Adrenal gland (tissue), 19 donors: ENCODE measurements at places on chromosomes 5 and 9. TPM values are rescaled to one million over a fixed set of nuclear protein-coding genes. Genes with fewer than 3 reads are reported as not detected.

The ZNF618 gene
- 13.8 TPM for total RNA-seq

The DNAJC25 gene
- 14.0 TPM for total RNA-seq

The HTR1A gene
- total RNA-seq: not detected

The LEAP2 gene
- total RNA-seq: 1.6 TPM

The NME5 gene
- total RNA-seq: 0.24 TPM

The SLC34A3 gene
- not detected for total RNA-seq

The TAF11L6 gene
- total RNA-seq: not detected

The NUTM2F gene
- not detected for total RNA-seq

The LMBRD2 gene
- 30.1 TPM for total RNA-seq

DNA sequence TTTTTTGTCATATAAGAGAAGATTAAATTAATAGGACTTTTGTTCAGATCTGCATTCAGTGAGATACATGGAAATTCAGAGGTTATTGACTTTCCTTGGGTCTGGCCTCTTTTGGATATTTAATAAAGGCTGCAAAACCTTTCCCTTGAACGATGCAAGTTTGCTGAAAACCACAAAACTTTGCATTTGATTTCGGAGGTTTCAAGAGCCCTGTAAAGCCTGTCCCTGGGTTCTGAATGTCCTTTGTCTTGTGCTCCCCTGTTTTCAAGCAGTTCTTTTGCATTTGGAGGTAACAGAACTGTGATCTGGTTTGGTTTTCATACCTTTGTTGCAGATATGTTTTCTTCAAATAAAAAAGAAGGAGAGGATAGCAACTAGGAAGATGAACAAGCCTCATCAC is 188.1 kb upstream of the DMRT1 start:
- no peaks in the 10 kb centered on the region for H3K27me3 ChIP-seq
- H3K4me3 ChIP-seq: no peak overlapping the region
- H3K4me1 ChIP-seq: peaks cover 16% of the 10 kb centered on the region
- DNase-seq: no peak
- no peak overlapping the region for H3K27ac ChIP-seq

DNA sequence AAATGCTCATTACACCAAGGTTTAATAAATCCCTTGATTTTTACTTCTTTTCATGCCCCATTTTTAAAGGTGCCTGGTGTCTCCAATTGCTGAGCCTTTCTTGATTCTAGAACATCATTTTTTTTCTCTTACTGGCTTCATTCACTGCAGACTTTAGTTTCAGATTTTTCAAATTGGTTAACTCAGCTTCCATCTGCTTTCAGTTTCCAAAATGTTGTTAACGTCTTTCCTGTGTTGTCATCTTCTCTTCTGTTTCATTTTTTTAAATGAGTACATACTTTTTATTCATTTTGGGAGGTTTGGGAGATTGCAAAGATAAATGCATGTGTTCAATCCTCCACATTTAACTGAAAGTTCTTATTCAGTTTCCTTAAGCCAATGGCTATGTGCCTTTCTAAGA is 126.4 kb upstream of the CCNG1 start:
- no peak for DNase-seq
- H3K27me3 ChIP-seq: no peaks in the 10 kb centered on the region
- H3K4me1 ChIP-seq: no peaks in the 10 kb centered on the region
- no peak overlapping the region for H3K27ac ChIP-seq
- H3K36me3 ChIP-seq: no peaks in the 10 kb centered on the region
- H3K4me3 ChIP-seq: no peak overlapping the region

DNA sequence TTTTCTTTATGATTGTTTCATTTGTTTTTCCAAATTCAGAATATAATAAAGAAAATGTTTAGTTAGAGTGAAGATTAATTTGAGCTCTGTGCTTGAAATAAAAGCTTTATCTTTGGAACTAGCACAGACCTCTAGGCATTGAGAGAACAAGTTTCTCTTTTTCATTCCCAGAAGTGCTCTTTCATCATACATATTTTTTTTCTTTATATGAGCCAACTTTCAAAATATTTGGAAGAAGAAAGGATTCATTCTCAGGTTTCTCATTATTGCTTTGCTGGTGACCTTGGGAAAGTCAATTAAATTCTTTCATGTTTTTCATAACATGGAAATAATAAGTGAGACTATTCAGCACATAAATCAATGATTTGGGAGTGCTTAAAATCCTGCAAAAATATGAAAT is 16.8 kb downstream of the CTXN3 start:
- no peak for DNase-seq
- no peaks in the 10 kb centered on the region for H3K27me3 ChIP-seq
- H3K4me3 ChIP-seq: no peak overlapping the region
- H3K4me1 ChIP-seq: no peaks in the 10 kb centered on the region
- H3K27ac ChIP-seq: no peak overlapping the region

GRCh38 chr9:117074784-117075520 is 339.9 kb downstream of the ASTN2 start:
- no peak overlapping the region for H3K27ac ChIP-seq
- no peaks in the 10 kb centered on the region for H3K4me1 ChIP-seq
- DNase-seq: no peak
- H3K4me3 ChIP-seq: no peak overlapping the region

DNA sequence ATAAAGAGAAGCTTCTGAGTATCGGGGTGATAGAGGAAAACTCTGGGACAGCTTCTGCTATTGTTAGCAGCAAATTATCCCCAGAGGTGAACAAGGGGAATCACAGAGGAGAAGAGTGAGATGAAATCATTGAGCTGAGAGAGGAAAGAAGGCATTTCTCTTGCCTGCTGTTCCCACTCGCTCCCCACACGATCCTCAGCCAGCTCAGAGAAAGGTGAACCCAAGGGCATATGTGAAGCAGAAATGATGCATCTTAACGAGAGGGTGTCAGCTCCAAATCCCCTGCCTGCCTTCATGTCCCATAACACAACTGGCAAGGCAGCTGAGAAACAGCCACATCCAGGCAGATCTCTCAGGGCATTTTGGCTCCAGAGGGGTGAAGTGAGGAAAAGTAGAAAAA is 111.6 kb downstream of the BRINP1 start:
- no peak overlapping the region for H3K4me3 ChIP-seq
- no peaks in the 10 kb centered on the region for H3K36me3 ChIP-seq
- H3K27me3 ChIP-seq: no peaks in the 10 kb centered on the region
- H3K27ac ChIP-seq: no peak overlapping the region

DNA sequence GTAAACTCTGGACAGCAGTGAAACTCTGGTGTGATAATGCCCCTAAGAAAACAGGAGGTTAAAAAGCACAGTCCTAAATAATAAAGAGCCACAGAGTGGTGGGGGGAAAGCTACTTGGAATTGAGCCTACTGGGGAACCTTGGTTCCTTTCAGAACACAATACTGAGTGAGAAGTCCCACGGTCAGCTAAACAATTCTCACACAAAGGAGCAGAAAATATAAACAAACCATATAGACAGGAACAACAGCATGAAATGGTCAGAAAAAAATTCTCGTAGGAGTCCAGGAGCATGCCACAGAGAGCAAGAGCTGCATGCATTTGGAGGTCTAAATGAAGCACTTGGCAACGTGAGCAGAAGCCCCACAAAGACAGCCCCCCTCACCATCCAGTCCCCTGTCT is 56.0 kb downstream of the TEK start:
- H3K4me1 ChIP-seq: no peaks in the 10 kb centered on the region
- no peaks in the 10 kb centered on the region for H3K36me3 ChIP-seq
- H3K4me3 ChIP-seq: no peak overlapping the region
- no peak overlapping the region for H3K27ac ChIP-seq

DNA sequence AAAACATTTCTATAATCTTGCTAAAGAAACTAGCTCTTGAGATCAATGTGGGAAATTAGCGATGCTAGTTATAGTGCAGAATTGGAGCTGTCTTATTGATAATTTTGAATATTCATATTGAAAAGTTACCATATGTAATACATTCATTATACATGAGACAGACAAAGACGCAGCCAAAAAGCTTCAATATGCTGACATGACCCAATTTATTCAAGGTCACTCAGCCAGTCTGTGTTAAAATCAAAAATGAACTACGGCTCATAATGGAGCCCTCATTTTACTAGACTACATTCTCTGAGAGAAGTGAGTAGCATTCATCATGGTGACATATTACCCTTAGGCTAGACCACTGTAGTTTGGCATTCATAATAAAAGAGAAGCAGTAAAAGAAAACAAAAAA is 107.3 kb upstream of the GABRG2 start:
- H3K36me3 ChIP-seq: no peaks in the 10 kb centered on the region
- no peak overlapping the region for H3K4me3 ChIP-seq
- no peak for DNase-seq

GRCh38 chr5:150671509-150672236 is 10.6 kb downstream of the MYOZ3 start:
- DNase-seq: peak; percentile 49
- H3K4me1 ChIP-seq: no peaks in the 10 kb centered on the region
- H3K4me3 ChIP-seq: peak overlapping the region; percentile 35
- no peaks in the 10 kb centered on the region for H3K36me3 ChIP-seq

DNA sequence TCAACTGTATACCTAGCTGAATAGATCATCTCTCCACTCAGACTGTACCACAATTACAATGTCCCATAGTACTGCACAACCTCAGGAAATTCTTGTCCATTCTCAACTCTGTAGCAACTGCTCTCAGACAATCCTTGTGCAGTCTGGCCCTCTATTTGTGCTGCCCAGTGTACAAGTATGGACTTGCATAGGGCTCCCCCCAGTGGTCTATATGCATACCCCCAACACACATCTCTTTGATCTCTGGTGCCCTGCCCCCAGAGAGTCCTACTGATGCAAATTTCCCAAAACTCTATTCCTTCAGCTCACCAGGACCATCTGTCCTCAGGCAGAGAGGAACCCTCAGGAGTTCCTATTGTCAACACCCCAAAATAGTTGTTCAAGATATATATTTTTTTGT is 205.3 kb downstream of the SLCO4C1 start:
- H3K27ac ChIP-seq: no peak overlapping the region
- H3K4me3 ChIP-seq: no peak overlapping the region
- H3K4me1 ChIP-seq: no peaks in the 10 kb centered on the region

GRCh38 chr5:1363581-1363980 is 18.7 kb upstream of the CLPTM1L start:
- no peak overlapping the region for H3K27ac ChIP-seq
- H3K27me3 ChIP-seq: peaks cover 26% of the 10 kb centered on the region
- H3K4me1 ChIP-seq: no peaks in the 10 kb centered on the region
- no peaks in the 10 kb centered on the region for H3K36me3 ChIP-seq
- no peak overlapping the region for H3K4me3 ChIP-seq
- no peak for DNase-seq

DNA sequence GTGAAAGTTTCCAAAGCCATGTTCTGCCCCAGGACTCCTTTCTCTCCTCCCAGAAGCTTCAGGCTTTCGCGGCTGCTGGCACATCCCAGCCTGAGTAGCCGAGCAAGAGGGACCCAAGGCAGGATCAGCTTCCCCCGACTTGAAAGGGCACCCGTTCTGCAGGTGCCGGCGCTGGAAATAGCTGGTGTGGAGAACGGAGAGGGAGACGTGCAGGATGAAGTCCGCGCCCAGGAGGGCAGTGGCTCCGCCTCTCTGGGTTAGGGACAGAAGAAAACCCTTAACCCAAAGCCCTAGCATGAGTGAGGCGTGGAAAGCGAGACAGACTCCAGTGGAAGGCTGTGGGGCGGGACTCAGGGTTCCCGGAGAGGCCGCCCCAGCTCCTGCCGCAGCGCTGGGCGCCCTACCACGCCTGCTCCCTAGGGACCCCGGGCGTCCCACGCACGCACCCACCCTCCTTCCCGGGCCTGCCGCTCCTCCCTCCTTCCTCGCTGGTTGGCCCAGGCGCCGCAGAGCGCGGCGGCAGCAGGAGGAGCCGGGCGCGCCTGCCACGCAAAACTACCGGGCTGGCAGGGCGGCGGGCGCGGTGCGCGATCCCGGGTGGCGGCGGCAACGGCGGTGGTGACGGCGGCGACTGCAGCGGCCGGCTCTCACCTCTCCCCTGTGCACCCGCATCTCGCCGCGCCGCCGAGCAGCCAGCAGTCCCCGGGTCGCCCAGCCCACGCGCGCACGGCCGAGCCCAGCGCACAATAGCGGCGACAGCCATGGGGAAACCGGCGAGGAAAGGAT is at the start of gene SLC1A1:
SLC1A1 (plus strand) TSS at position 550 of the 786 bp plus-strand sequence; CDS start at position 762, 212 bp downstream.
- peak within 1 kb of the TSS; percentile 49 for H3K4me3 ChIP-seq
- peaks cover 12% of the 10 kb centered on the region for H3K4me1 ChIP-seq
- peak; percentile 70 for DNase-seq
- no peaks in the 10 kb centered on the region for H3K36me3 ChIP-seq
- no peaks in the 10 kb centered on the region for H3K27me3 ChIP-seq

DNA sequence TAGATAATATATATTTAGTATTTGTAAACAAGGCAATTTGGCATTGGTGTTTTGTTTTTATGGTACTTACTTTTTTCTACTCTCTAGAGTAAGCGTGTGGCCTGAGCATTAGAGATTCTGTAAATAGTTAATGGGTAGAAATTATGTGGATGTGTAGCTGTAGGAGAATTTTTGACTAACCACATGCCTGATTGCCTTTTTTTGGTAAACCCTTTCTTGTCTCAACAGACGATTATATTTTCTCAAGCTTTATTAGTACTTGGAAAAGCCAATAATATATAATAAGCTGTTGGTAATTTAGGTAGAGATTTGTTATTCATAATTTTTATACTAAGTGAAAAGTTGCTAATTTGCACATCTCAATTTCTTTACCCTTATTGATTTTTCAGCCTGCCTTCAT is 76.8 kb downstream of the FCHO2 start:
- no peaks in the 10 kb centered on the region for H3K4me1 ChIP-seq
- DNase-seq: no peak
- H3K27me3 ChIP-seq: no peaks in the 10 kb centered on the region
- H3K4me3 ChIP-seq: no peak overlapping the region

DNA sequence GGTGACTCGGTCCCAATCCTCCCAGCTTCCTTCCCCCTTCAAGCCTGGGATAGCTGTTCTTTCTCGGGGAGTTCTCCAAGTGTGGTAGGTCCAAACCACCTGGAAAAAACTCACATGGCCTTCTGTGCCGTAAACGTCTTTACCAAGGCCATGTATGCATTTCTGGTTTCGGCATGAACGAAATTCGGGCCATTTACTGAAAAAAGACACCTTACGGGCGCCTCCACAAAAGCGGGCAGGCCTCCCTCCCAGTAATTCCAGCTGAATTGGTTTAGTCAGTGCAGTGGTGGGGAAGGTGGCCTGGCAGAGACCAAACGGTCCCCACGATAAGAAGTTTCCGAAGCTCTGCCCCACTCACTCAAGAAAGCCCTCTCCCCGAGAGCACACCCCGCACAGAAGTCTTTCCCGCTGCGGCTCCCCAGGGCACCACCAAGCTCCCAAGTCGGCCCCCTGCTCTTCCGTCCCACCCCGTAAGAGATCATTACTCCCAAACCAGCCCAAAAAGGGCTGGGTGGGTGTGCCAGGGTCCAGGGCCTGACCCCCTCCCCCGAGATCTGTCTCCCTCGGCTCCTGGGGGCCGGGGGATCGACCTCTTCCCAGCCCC is 86.3 kb upstream of the MELK start:
- peak; percentile 42 for DNase-seq
- H3K36me3 ChIP-seq: no peaks in the 10 kb centered on the region
- peak overlapping the region; percentile 57 for H3K27ac ChIP-seq
- H3K4me1 ChIP-seq: peaks cover 26% of the 10 kb centered on the region
- no peaks in the 10 kb centered on the region for H3K27me3 ChIP-seq

- H3K4me1 ChIP-seq: peaks cover 3% of the 10 kb centered on the region
- peak; percentile 31 for DNase-seq
Measured at GRCh38 chr5:6686915-6687409, 26.3 kb upstream of the TENT4A start.

- no peak overlapping the region for H3K4me3 ChIP-seq
- no peaks in the 10 kb centered on the region for H3K27me3 ChIP-seq
- H3K36me3 ChIP-seq: no peaks in the 10 kb centered on the region
- H3K27ac ChIP-seq: no peak overlapping the region
- no peak for DNase-seq
Measured at GRCh38 chr9:103355000-103355399, 359.9 kb downstream of the CYLC2 start.
